ENCODE measurements at places on chromosomes 16 and 17. TPM values are rescaled to one million over a fixed set of nuclear protein-coding genes. Genes with fewer than 3 reads are reported as not detected.

The TNFRSF17 gene
- polyA plus RNA-seq, result 0.08 TPM

The CRHR1 gene
- polyA plus RNA-seq, result 0.09 TPM

The LPCAT2 gene
- 1.6 TPM for polyA plus RNA-seq

The PPP1R27 gene
- 661 TPM for polyA plus RNA-seq

The HSD17B2 gene
- 0.16 TPM for polyA plus RNA-seq

The PDIA2 gene
- 0.14 TPM for polyA plus RNA-seq

DNA sequence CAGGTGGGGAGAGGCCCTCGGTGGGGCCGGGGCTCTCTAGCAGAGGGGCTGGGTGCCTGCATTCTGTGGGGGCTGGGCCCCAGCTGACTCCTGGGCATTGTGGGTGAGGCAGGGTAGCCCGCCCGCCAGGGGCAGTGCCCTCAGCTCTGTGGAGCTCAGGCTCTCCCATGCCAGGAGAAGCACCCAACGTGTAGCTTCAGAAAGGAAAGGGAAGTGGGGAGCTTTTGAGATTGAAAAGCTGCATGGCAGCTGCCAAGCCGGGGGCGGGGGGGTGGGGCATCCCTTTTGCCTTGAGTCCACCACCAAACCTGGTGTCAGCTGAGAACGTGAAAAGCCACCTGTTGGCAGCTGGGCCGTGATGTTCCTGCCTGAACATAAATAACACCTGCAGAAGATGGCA is 192.1 kb upstream of the CIBAR2 start:
- no peak for DNase-seq

DNA sequence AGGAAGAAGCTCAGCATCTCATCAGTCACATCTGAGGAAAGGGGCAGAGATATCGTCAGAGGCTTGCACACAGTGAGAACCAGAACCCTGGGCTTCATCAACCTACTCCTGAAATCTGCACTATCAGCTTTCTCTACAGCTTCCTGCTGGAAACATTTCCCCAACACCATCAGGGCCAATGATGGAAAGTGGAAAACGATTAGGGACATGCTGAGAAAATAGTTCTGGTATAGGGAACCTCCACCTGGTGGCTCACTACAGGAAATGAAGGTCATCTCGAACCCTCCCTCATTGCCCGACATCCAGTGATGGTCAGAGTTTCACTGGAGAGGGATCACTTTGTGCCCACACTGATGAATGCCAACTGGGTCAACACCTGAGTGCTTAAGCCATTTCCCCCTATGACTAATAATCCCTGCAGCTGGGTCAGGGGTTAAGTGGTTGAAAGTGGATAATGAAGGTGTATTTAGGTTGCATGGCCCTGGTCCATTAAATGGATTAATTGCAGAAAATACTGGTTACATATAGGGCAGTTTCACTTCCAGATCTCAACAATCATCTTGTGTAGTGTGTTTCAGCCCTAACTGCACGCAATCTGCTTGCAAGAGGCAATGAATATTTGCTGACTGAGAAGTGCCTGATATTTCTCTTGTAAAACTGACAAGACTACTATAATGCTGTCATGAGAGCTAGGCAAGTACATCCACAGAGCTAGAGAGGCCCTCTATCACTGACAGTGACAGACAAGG is 43.1 kb upstream of the GSG1L start:
- no peak for DNase-seq

- DNase-seq, result no peak
Measured at GRCh38 chr17:16513873-16514272, 21.9 kb upstream of the LRRC75A start.

GRCh38 chr16:57125376-57125775 is 33.0 kb downstream of the CPNE2 start:
- no peak for DNase-seq

DNA sequence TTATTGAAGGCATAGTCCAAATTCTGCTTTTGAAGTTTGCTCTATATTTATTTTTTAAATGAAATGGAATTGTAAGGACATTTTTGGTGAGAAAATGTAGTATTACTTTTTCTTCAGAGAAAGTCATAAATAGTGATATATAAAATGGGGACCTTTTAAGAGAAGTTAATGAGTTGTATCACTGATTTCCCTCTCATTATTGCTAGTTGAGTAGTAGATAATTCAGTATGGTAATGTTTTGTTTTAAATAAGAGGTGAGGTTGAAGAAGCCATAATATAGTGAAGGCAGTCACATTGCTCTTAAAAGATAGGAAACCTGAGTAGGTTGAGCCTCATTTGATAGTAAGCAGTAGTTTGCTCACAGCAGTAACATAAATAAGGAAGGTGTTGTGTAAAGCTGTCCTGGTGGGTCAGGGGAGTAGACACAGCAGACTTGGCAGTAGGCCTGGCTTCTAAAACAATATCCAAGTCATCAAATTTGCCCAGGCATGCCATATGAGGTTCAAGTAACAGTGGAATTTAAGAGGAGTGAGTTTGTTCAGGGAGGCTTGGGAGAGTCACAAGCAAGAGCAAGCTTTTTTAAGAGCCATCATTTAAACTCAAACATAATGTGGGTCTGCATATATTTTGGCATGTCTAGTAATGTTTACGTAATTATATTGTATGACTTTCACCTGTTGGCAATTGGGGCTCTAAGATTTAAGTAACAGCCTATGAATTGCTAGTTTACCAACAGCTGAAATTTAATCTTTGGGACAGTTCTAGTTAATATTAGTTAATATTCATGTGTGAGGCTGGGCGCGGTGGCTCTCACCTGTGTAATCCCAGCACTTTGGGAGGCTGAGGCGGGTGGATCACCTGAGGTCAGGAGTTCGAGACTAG is 6.5 kb downstream of the NFATC3 start:
- DNase-seq, result no peak

- no peak for DNase-seq
Measured at GRCh38 chr17:61368049-61368831, 31.4 kb upstream of the TBX2 start.

- DNase-seq, result no peak
Measured at GRCh38 chr17:624341-624860, 90.2 kb downstream of the VPS53 start.

GRCh38 chr17:8025176-8025911 is 13.5 kb upstream of the ALOX15B start:
- peak; percentile 10 for DNase-seq

DNA sequence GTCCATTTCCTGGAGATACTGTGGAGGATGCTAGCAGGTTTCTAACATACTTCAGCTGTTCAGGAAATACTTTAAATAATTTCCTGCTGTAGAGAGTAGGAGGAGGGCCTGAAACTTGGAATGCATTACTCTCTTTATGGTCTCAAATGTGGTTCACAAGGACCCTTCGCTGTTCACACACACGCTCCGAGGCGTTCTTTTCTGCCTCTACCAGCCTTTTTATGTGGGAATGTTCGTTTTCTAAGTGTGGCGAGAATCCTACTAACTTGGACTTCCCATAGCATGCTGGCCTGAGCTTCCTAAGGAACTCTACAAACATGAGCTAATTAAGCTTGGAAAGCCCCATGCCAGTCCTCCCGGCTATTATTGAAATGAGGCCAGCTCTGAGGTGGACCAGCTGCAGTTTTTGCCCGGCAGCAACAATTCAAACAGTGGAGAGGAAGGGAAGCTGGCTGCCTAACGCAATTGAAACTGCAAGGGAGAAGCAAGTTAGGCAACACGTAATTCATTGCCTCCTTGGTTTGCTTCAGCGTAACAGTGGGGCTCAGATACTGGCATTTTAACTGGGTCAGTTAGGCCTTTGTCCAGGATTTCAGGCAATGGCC is 18.9 kb downstream of the KPNA2 start:
- DNase-seq, result no peak
